Aorta (tissue), 5 donors: ENCODE measurements at places on chromosomes 12 and 14.

- DNase-seq: no peak
Measured at GRCh38 chr14:36207500-36207899, 31.0 kb upstream of the PTCSC3 start.

GRCh38 chr12:31714406-31715271 lies 14.2 kb downstream of the AMN1 start:
- DNase-seq: no peak

DNA sequence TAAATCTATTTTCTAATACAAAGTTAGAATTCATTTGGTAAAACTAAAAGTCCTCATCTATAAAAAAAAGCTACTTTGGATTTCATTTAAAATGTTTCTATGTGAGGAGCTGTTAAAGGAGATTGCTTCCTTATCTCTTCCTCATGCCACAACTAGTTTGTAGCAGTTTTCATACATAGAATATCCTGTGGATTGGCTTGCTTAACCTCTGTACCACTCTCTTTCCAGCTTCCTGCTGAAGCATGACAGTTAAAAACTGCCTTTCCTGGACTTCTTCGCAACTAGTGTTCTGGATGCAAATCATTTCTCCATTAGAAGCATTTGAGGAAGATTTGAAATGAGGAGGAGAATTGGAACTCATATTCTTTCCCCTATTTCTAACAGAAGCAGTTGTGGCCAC lies 49.6 kb downstream of the ST8SIA1 start:
- no peak for DNase-seq

DNA sequence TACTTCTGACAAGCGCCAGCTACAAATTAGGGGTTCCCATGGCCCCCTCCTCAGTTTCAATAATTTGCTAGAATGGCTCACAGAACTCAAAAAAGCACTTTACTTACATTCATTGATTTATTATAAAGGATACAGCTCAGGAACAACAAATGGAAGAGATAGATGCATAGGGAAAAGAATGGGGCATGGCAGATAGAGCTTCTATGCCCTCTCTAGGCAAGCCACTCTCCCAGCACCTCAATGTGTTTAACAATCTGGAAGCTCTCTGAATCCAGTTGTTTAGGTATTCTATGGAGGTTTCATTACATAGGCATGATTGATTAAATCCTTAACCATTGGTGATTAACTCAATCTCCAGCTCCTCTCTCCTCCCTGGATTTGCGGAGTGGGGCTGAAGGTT lies 184.5 kb upstream of the DAAM1 start:
- no peak for DNase-seq

DNA sequence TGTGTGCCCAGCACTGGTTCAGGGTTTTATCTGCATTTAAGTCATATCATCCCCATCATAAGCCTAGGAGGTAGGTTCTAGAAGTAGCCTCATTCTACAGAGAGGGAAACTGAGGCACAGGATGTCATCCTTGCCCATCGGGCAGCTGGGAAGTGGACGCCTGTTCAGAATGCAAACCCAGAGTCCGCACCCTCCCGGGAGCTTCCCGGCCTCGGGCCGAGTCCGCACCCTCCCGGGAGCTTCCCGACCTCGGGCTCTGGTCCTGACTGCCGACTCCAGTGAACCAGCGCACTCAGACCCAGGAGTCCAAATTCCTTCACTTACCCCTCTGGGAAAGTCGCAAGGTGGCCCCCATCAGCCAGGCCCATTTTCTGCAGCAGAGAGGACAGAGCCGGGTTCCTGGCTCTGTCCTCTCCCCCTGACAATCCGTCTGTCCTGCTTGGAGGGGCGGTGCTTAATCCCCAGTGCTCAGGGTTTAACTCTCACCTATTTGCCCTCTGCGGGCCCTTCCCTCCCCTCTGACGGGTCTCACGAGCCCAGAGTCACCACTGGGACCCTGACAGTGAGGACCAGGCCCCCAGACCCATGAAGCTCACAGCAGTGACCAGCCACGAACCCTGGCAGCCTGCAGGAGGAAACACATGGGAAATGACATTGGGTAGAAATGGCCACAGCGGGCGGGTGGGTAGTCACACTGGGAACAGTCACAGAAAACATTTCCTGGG lies 141.9 kb downstream of the PIWIL1 start:
- no peak for DNase-seq

DNA sequence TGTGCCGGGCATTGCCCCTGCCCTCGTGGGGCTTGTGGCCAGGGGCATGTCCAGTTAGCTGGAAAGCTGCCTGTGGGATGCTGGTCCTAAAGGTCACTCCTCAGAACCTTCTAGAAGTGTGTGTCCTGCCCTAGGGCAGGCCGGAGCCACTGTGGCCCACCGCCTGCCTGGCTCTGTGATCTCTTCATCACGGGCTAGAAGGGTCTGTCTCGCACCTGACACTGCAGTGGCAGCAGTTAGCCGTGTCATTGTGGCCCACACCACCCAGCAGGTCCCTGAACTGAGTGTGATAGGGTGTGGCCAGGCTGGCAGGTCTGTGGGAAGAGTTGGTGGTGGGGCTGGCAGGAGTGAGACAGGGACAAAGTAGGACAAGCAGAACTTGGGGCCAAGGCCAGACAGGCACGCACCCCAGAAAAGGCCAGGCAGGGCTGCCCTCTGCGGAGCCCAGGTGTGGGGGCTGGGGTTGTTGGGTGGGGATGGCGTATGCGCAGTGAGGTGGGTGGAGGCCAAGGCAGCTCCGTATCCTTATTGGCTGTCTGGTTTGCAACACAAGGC lies 41.2 kb downstream of the ADGRD1 start:
- DNase-seq: no peak

- DNase-seq: no peak
Measured at GRCh38 chr12:100799770-100800169, 5.2 kb downstream of the ANO4 start.
